D341Med (cell line): ENCODE measurements at places on chromosomes 1 and 21.
A peak's percentile ranks its signal among the peaks of the same experiment; 100 is the strongest.

DNA sequence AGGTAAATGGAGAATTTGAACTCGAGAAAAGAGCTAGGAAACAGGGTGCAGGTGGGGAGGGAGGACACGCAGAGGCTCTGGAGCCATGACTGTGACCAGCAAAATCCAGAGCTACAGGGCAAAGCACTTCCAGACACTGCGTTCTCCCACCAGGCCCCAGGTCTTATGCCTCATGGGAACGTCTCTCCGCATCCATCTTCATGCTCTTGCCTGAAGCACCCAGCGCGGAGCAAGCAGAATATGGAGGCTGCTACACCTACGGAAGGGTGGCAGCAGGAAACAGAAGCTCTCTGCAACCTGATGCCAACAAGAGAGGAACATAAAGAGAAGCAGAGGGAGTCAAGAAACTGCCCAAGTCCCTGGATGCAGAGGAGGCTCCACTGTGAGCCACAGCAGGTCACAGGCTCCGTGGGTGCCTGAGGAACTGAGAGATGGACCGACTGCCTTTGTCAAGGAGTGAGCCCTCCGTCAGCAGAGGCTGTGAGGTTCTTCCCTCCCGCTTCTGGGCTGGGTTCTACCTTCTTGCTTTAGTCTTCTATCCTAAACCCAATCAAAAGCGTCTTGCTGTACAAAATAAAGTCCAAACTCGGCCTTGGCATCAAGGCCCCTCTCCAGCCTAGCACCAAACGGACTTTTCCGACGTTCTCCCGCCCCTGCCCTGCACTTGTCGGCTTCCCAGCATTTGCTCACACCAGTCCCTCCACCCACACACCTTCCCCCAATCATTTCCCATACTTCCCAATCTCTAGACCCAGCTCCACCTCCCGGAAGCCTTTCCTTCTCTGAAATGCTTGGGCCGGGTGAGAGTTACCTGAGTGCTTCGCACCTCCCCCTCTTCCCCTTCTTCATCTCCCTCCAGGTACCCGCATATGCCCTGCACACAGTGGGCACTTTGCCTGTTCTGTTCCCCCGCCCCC is 930 bp downstream of the DHCR24 start:
- peak; percentile 55 for DNase-seq

DNA sequence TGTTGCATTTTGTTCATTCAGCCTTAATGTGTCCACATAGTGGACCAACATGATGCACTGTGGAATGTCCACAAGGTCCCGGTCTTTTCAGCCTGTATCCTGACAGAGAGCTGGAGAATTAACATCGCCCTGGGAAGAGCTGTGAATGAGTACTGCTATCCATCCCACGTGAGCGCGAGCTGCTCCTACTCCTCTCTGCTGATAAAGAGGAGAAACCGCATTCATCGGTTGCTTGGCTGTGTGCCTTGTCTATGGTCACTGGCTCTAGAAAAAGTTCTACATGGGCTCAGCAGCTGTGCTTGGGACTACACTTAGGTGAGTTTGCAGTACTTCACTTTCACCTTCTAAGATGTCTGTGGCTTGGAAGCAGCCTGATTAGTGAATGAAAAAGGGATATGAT is 31.1 kb upstream of the IGSF5 start:
- no peak for DNase-seq

- DNase-seq = no peak
Measured at GRCh38 chr1:189530162-189530561, 947.5 kb downstream of the BRINP3 start.

- no peak for DNase-seq
Measured at GRCh38 chr1:225735252-225736149, 42.1 kb upstream of the SRP9 start.

DNA sequence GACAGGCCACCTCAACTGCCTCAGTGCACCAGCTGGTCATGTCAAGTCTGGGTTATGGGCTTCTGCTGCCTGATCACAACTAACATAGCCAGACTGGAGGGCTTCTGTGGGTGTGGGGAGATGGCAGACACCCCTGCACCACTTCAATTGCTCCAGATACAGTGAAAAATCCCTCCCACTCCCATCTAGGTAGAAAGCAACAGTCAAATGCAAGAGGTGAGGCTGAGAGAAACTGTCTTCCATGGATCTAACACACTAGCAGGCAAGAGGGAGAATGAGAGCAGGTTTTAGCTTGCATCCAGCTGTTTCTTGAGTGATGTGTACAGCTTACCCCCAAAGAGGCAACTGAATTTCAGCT is 10.8 kb downstream of the KCNA2 start:
- DNase-seq = no peak

DNA sequence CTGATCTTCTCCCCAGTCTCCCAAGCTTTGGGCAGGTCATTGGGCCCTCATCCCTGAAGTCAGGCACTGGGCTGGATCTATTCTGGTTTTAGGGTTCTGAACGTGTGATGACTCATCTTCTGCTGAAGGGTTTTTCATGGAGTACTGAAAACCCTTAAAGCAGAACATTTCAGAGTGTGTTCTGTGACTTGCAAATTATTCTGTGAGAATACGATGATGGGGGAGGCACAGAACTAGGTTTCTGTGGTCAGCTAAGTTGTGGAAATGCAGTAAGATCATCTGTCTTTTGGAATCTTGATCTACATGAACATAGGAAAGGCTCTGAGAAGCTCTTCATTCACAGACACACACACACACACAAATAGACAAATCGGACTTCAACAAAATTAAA is 46.2 kb downstream of the NAV1 start:
- DNase-seq = no peak

DNA sequence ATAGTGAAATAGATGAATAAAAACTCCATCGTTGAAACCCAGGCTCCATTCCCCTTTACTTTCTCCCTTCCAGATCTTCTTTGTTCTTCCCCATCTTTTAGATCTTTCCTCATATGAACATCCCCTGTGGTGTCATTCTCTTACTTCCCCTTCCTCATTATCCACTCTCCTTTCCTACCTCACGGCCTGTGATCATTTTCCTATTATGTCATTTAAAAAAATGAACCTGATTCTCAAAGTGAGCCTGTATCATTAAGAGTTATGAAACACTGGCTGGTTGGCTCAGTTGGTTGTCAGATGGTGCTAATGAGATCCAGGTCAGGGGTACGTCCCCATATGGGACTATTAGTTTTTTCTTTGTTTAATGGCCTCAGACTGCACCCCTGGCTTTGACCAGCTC is 38.3 kb downstream of the TCEANC2 start:
- DNase-seq = no peak

- no peak for DNase-seq
Measured at GRCh38 chr1:20339811-20340457, 49.3 kb downstream of the VWA5B1 start.

DNA sequence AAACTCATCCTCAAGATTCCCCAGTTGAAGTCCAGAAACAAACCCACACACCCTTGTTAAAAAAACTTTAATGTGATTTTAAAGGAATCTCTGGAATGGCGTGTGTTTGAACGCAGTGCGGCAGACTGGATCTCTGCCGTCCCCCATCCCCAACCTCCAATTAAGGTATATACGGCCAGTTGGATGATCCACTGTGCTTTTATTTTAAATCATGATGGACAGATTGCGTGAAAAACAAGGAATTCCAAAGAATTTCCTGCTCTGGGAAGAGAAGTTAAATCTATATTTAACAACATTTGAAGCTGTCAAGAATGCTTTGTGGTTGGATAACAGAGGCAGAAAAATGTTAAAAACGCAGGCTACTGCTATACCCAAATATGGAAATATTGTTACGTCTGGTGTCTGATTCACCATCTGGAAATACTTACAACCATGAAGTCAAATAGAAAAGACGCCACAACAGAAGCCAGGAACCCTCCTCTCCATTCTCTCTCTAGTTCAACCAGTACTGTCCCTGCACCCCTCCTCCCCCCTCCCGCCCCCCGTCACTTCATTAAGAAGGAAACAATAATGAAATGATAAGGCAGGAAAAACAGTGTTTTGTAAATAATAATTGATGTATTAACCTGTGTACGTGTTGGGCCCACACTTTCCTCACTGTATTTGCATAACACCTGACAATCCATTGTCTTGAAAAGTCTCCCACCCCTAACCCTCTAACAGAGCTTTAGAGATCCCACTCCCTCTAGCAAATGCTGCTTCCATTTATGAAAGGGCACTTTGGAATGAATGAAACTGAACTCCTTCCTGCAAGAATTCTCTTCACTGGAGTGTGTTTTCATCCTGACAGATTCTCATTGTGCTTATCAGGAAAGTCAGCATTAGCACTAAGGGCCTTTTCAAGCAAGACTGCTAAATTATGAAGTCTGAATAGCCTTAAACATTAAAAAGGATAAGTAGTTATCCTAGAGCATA is 2.0 kb upstream of the CCN1 start:
- DNase-seq = no peak

- no peak for DNase-seq
Measured at GRCh38 chr1:55640708-55641473, 425.7 kb upstream of the USP24 start.

- DNase-seq = no peak
Measured at GRCh38 chr1:19923953-19924346, 533 bp upstream of the PLA2G2E start.

- no peak for DNase-seq
Measured at GRCh38 chr1:101920577-101920976, 76.1 kb downstream of the OLFM3 start.

GRCh38 chr21:20151741-20152140 is 846.5 kb upstream of the NCAM2 start:
- DNase-seq = no peak

GRCh38 chr1:118254491-118255425 is 69.7 kb upstream of the SPAG17 start:
- no peak for DNase-seq

GRCh38 chr21:40463176-40463575 is 383.8 kb downstream of the DSCAM start:
- DNase-seq = no peak

- no peak for DNase-seq
Measured at GRCh38 chr1:111269825-111270406, 20.7 kb upstream of the CHIA start.

DNA sequence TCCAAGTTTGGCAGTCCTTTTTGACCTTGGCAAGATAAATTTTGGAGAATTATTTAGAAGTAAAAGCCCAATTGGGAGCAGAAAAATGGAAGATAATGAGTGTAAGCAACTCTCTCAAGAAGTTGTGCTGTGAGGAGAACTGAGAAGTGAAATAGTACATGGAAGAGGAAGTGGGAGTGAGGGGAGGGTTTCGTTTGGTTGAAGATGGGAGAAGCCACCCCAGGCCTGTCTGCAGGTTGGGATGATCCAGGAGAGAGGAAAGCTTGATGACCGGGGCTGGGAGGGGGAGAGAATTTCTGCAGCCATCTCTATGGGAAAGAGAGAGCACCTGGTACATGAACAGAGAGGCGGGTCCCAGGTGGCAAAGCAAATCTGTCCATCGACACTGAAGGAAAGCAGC is 8.6 kb upstream of the RCAN1 start:
- DNase-seq = no peak

GRCh38 chr1:46113948-46114347 is 18.5 kb downstream of the PIK3R3 start:
- no peak for DNase-seq

- DNase-seq = peak; percentile 60
Measured at GRCh38 chr1:202105571-202106339, 17.0 kb upstream of the GPR37L1 start.

- no peak for DNase-seq
Measured at GRCh38 chr1:59765011-59765730, 49.6 kb upstream of the HOOK1 start.

GRCh38 chr1:24321697-24322469 is 2.7 kb downstream of the GRHL3 start:
- no peak for DNase-seq

- no peak for DNase-seq
Measured at GRCh38 chr1:114178936-114179335, 25.3 kb upstream of the SYT6 start.

GRCh38 chr1:195105773-195106172 is 1502.5 kb downstream of the KCNT2 start:
- no peak for DNase-seq

DNA sequence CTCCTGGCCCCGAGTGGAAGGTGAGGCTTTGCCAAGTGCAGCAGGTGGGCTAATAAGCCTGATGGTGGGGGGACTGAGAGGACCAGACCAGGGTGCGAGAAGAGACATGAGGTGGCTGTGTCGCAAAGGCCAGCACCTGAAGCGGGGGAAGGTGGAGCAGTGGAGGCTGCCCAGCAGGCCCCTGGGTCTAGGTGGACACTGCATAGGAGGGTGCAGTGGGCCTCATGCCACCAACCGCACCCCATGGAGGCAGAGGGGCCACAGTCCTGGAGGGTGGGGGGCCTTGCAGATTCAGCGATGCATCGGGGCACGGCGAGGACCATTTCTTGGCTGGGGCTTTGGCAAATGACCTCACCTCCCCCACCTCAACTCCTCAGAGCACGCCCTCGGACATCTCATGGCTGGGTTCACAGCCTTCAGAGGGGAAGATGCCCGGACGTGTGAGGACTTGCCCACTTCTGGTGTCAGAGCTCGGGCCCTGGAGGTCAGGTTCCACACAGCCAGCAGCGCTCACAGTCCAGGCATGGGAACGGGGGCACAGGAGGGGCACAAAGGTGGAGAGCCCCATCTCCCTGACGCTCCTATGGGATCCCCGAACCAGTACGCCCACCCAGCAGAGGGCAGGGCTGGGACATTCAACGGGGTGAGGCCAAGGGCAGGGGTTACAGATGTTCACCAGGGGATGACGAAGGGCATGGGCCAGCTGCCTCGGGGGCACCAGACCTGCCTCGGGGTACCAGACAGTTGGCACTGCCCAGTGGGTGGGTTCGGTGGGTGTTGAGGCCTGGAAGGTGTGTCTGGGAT is 35.4 kb downstream of the UBE2G2 start:
- no peak for DNase-seq

- no peak for DNase-seq
Measured at GRCh38 chr1:182603646-182604174, 479 bp downstream of the RGS16 start.

GRCh38 chr1:30830537-30830936 is 73.0 kb upstream of the LAPTM5 start:
- no peak for DNase-seq

DNA sequence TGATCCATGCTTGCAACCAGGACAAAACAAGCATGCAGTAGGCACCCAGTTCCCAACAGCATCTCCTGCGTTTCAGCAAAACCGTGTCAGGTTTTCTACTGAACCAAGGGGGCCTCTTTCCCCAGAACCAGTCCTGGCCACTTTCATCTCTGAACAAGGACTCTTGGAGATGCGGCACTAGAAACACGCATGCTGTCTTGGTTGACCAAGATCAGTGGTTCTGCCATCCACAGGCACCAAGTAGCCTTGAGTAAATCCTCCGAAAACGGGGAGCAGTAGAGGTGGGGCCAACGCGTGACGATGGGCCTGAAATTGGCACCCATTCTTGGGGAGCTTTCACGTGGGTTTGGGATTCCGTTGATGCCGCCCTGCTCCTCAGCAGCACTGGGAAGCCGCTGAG is 62.5 kb upstream of the AJAP1 start:
- no peak for DNase-seq

- DNase-seq = no peak
Measured at GRCh38 chr21:32306021-32306780, 7.5 kb downstream of the MRAP start.

- DNase-seq = no peak
Measured at GRCh38 chr1:65308781-65309303, 501 bp upstream of the DNAJC6 start.

- no peak for DNase-seq
Measured at GRCh38 chr1:108816049-108816893, 40.6 kb downstream of the AKNAD1 start.

GRCh38 chr21:25465263-25465662 is 142.0 kb downstream of the MRPL39 start:
- DNase-seq = no peak

GRCh38 chr1:93013145-93014065 is 52.1 kb upstream of the DIPK1A start:
- DNase-seq = no peak

GRCh38 chr21:46211376-46211775 is 17.2 kb downstream of the LSS start:
- DNase-seq = no peak
